NCI-H146 (cell line): ENCODE measurements at places on chromosomes 3 and 15.

- DNase-seq = no peak
Observed at GRCh38 chr3:140470211-140470610, 207.7 kb upstream of the TRIM42 start.

DNA sequence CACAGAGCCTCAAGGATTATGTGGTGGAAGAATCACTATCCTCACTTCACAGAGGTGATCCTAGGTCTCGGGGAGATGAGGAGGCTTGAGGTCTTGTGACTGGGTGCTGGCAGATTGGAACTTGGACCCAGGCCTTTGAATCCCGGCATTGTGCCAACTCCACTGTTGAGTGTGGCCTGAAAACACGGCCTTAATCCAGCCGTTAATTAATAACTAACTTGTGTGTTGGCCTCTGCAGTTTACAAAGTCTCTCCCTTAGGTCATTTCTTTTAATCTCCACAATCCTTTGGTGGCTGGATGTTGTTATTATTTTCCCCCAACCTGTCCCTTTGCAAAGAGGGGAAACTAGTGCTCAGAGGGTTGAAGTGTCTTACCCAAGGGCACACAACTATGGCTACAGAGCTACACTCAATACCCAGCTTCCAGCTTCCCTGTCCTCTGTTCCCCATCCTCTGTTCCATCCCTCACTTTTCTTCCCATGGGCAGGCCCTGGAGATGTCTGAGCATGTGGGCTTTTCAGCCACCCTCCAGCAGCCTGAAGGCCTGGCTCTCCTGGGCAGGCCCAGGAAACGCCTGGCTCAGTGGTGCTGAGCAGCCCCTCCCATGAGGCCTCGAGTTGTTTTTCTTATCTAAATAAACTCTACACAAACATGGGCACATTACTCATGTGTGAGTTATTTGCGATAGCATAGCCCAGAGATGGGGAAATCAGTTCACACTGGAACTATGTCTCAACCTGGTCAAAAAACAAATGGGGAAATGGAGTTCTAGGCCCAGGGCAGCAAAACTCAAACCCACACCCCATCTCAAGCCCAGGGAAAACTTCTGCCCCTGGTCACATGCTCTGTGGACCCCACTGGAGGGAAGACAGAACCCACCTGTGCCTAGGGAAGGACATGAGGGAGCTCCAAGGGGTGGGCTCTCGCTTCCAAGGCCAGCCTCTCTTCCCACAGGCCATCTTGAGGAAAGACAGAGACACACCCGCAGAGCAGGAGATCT is 16.8 kb upstream of the SMAD3 start:
- DNase-seq = no peak

DNA sequence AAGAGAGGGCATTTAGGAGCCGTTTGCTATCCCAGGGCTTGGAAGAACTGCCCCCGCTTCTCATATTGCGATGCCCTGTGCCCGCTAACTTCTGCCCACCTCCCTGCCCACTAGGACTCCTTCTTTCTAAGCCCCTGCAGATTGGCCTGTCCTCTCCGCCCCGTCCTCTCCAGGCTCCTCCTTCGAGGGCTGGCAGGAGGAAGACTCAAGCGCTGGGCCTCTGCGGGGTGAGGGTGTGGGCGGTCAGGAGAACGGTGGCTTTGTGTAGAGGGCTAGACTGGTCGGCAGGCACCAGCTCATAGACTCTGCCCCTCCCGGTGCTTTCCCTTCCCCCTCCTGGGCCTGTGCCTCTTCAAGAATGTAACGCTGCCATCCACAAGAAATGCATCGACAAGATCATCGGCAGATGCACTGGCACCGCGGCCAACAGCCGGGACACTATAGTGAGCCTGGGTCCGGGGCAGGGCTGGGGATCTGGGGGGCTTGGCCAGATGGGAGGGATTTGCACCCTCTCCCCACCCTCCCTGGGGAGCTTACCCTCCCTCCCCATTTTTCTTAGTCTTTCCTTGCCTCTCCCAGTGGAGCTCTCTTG is 21.9 kb downstream of the PRKCD start:
- DNase-seq = no peak

- no peak for DNase-seq
Observed at GRCh38 chr15:30882849-30883433, 20.8 kb upstream of the FAN1 start.

GRCh38 chr3:108158251-108158650 is 64.0 kb downstream of the IFT57 start:
- DNase-seq = no peak

DNA sequence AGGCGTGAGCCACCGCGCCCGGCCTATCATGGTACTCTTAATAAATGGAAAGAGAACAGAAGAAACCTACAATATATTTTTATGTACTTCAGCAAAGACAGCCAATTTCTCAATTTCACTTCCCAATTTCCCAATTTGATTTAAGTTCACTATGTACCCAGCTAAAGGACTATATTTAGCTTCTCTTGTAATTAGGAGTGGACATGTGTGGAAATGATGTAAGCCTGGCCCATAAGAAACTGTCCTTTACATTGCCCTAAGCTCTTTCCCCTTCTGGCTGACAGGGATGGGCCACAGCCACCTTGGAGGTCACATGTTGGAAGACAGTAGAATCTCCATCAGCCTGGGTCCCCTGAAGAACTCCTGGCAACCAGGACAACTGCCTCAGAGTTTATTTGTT is 6.2 kb downstream of the TMEM39A start:
- DNase-seq = no peak

DNA sequence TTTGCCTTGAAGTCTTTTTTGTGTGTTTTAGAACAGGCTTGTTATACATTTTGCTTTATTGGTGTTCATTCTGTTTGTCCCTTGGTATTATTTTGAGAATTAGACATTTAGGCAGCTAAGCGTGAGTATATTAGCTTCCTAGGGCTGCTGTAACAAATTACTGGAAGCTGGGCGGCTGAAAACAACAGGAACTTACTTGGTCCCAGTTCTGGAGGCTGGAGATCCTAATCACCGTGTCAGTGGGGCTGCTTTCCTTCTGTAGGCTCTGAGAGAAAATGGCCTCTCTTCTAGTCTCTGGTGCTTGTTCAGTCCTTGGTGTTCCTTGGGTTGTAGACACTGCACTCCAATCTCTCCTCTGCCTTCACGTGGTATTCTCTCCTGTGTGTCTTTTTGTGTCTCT is 142.3 kb downstream of the KLHL25 start:
- DNase-seq = no peak

DNA sequence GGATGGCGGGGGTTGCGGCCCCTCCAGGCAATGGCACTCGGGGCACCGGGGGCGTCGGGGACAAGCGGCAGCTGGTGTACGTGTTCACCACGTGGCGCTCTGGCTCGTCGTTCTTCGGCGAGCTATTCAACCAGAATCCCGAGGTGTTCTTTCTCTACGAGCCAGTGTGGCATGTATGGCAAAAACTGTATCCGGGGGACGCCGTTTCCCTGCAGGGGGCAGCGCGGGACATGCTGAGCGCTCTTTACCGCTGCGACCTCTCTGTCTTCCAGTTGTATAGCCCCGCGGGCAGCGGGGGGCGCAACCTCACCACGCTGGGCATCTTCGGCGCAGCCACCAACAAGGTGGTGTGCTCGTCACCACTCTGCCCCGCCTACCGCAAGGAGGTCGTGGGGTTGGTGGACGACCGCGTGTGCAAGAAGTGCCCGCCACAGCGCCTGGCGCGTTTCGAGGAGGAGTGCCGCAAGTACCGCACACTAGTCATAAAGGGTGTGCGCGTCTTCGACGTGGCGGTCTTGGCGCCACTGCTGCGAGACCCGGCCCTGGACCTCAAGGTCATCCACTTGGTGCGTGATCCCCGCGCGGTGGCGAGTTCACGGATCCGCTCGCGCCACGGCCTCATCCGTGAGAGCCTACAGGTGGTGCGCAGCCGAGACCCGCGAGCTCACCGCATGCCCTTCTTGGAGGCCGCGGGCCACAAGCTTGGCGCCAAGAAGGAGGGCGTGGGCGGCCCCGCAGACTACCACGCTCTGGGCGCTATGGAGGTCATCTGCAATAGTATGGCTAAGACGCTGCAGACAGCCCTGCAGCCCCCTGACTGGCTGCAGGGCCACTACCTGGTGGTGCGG is 1.9 kb downstream of the CHST2 start:
- DNase-seq = no peak

- DNase-seq = no peak
Observed at GRCh38 chr3:14461006-14461747, 58.8 kb downstream of the SLC6A6 start.

DNA sequence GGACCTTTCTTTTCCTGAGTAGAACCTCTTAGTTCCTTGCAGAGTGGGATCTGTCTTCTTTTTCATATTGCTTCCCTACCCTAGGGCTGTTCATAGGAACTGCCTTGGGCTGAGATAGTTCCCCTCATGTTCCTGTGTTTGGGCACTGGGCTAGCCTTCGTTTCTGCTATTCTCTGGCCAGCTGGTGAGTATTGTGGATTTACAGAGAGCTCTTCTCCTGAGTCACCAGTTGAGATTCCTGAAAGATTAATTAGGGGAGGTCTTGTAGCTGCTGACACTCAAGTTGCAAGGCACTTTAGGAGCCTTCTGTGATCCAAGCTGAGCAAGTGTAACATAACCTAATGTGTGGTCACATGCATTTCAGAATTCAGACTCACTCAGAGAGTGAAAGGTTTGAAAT is 30.7 kb downstream of the CHD2 start:
- no peak for DNase-seq

DNA sequence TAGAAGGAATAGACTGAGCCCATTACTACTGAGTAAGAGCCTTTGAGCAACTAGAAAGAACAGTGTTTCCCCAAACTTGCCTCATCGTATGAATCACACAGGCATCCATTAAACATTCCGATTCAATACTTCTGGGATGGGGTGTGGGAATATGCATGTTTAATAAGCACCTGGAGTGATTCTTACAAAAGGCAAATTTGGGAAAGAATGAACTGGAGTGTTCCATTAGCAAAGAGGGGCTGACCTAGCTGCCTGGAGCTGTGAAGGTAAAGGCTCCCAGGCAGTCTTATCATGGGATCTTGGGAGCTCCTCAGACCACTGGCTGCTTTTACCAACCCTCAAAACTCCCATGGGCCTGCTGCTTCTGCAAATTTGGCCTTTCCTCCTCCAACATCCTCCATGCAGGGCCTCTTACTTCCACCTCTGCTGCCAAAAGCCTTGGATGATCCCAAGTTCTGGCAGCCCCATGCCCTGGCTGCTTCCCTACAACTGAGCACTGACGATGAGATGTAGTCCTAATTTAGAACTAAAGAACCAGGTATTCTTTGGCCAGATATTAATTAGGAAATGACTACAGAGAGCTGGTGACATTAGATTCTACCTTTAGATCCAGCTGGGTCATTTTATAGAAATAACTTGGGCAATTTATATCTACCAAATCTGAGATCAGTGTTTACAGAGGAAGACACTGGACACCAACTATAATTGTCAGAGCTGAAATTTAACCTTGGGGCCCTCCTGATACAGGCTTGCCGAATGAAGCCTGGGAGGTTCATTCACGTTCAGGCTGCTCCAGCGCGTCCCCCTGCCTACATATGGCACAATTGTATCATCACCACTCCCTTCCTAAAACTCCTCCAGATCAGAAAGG is 11.2 kb upstream of the HOMER2 start:
- no peak for DNase-seq

DNA sequence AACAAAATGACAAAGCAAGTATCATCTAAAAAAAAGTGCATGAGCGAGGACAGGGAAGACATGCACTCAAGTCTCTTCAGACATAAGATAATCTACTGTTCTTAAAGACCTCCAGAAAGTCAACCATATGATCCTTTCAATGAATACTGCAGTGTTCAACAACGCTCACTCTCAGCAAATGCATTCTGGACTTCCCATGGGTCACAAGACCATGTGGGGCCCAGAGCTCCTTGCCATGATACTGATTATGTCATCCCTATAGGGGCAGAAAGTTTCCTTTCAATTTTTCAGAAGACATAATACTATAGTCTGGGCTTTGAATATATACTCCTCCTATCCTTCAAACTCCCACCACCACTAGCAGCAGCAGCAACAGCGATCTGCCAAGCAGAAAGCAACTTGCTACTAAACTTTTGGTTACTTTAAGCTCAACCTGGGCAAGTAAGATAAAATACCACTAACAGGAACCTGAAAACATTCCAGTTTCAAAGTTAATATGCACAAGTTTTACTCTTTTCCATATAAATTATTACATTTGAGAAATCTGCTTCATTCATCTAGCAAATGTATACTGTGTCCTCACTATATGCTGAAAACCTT is 143.5 kb downstream of the ADAM10 start:
- no peak for DNase-seq

DNA sequence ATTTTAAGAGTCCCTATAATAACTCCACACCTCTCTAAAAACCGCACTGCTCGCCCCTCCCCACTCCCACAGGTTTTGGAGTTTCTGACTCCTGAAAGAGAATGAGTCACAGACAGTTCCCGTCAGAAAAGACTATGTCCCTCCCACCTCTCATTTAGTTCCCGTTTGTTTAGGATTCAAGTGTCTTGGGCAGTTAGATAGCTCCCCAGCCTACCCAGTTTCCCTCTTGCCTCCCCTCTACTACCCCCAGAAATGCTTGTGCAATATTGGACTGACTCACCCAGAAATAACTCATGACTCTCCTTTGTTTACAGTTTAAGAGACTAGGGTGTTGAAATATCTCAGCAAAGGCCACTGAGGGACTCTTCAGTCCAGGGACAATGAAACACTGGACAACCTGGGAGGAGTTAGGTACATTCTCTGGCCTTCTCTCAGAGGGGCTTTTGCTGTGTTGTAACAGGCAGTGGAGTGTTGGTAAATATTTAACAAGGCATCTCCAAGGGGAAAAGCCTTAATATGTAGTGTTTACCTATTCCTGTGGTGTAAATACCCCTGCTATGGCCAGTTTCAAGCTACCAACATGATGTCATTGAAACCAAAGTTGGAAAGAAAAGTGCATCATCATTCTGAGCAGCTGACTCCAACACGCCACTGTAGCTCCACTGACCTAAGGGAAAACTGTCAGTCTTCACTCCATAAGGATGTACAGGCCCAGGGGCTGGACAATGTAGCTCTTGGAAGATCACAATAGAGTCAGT is 96.1 kb upstream of the CHD2 start:
- DNase-seq = no peak

DNA sequence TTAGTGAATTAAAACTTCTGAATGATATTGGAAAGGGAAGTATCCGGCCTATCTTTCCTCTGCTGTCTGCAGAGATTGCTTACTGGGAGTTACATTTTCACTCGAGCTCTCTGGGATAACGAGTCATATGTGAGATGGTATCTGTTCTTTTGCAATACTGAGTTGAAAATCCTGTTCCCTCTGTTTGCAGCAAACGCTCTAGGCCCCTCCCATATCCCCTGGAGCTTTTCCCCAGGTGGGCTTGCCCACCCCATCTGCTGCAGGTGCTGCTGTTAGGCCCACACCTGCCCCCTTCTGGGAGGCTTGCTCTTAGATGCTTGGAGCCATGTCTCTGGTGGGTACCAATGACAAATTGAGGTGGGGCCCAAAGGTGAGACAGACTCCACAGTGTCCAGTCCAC is 42.7 kb upstream of the MTMR10 start:
- DNase-seq = peak; percentile 61

DNA sequence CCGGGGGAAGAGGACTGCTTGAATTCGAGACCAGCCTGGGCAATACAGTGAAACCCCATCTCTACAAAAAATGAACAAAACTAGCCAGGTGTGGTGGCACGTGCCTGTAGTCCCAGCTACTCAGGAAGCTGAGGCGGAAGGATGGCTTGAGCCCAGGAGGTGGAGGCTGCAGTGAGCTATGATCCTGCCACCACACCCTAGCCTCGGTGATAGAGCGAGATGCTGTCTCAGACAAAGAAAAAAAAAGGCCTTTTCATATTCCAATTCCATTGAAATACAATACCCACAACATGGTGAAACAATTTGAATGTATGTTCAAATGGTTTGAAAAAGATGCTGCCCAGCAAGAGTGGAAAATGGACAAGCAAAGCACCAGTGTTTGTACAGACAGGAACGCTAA is 61.8 kb upstream of the ZNF148 start:
- DNase-seq = no peak
